Upper lobe of right lung (tissue), 1 donor: ENCODE measurements at places on chromosomes 6 and 20. TPM values are rescaled to one million over a fixed set of nuclear protein-coding genes. Genes with fewer than 3 reads are reported as not detected.

SYNDIG1 gene
- not detected for total RNA-seq

DZANK1 gene
- total RNA-seq, result 2.7 TPM

RIN2 gene
- total RNA-seq, result 116 TPM

GJA10 gene
- not detected for total RNA-seq

RAE1 gene
- total RNA-seq, result 14.9 TPM

SLC35D3 gene
- total RNA-seq, result not detected

CLVS2 gene
- total RNA-seq, result not detected

C20orf204 gene
- 1.9 TPM for total RNA-seq

CDH22 gene
- total RNA-seq, result 0.46 TPM

PLCB1 gene
- 12.4 TPM for total RNA-seq

GPX5 gene
- total RNA-seq, result not detected

PRDM13 gene
- total RNA-seq, result not detected

CBLN4 gene
- total RNA-seq, result 1.5 TPM

NKX2-4 gene
- total RNA-seq, result not detected

OLIG3 gene
- not detected for total RNA-seq

SIM1 gene
- not detected for total RNA-seq

NOX3 gene
- not detected for total RNA-seq

KIAA1755 gene
- 2.3 TPM for total RNA-seq

AVP gene
- total RNA-seq, result not detected

C20orf144 gene
- total RNA-seq, result 0.23 TPM

MAS1 gene
- total RNA-seq, result not detected

TCF21 gene
- 56.2 TPM for total RNA-seq

COL11A2 gene
- 1.2 TPM for total RNA-seq
